HFF-Myc (cell line): ENCODE measurements at places on chromosomes 1 and 21.

DNA sequence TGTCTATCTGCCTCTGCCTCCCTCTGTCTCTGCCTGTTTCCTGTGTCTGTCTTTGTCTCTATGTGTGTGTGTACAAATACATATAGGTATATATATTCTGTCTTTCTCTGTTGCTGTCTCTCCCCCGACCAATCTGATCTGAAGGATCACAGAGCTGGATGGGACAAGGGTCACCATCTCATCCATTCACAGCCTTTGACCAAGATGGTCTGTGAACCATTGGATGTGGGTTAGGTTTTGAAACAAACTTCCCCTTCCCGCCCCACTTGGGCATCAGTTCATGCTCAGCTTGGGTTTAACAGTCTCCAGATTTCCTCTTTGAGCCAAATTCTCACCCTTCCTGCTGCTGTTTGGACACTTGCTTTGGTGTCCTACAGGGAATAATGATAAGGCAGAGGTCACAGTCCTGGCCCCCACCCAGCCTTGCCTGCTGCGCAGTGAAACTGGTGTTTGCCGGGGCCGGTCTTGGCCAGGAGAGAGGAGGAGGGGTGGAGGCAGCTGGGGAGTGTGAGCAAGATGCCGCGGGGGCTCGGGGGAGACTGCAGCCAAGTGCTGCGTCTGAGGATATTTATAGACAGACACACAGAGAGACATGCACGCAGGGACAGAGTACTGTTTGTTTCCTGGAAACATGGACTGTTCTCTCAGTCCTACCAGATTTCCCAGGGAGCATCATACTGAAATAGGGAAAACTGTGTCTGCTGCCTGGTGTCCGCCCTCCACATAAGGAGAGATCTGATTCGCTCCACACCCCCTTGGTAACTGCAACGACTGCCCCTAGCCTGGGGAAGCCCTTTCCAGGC, 27.0 kb upstream of the BTG2 start:
- DNase-seq: no peak

DNA sequence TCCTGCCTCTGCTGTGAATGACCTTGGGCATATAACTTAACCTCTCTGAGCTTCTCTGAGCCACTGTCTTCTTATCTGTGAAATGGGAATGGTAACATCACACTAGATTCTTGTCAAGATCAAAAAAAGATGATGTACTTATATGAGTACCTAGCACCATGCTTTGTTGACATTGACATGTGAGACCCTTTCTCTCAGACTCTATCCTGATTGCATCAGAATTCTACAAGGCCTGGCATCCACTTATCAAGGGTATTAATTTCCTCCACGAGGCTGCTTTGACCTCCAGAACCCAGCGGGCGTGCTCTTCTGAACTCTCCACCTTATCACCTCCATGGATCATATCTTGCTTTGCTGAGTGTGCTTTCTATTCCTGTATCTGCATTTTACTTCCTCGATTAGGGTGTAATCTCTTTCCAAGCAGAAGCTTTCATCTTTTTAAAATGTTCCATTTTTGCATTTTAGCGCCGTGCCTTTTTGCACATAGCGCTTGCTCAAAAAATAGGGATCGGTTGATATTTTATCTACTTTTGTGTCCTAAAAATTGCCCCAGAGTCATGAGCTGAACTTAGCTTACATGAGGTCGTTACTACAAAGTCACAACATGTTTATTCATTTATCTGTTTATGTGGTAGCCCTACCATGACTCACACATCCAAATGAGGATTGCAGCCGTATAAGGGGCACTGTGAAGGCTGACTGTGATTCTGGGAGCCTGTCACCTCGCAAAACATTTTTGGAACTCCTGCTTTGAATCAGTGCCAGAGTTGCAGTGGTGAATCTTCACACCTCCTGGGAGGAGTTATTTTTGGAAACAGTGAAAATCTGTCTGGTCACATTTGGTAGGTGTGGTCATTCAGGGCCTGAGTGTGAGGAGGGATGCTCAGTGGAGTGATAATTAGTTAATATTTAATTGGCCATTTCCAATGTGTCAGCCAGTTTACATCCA, 63.2 kb downstream of the IER5 start:
- peak; percentile 40 for DNase-seq

GRCh38 chr1:241706967-241707366, 54.9 kb downstream of the WDR64 start:
- no peak for DNase-seq

GRCh38 chr1:193181985-193182384, 4.4 kb downstream of the B3GALT2 start:
- no peak for DNase-seq

DNA sequence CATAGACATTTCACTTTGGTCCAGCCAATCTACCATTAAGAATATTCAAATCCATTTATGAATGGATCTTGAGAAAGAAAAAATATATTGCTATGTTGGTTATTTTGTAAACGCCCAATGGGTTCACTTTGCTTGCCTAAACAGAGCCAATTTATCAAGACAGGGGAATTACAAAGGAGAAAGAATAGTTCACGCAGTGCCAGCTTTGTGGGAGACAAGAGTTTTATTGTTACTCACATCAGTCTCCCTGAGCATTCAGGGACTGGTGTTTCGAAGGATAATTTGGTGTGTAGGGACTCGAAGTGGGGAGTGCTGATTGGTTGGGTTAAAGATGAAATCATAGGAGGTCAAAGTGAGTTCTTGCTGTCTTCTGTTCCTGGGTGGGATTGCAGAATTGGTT, 135.3 kb downstream of the GABPA start:
- DNase-seq: no peak

GRCh38 chr1:18290740-18291412, 183.3 kb downstream of the IGSF21 start:
- DNase-seq: no peak

DNA sequence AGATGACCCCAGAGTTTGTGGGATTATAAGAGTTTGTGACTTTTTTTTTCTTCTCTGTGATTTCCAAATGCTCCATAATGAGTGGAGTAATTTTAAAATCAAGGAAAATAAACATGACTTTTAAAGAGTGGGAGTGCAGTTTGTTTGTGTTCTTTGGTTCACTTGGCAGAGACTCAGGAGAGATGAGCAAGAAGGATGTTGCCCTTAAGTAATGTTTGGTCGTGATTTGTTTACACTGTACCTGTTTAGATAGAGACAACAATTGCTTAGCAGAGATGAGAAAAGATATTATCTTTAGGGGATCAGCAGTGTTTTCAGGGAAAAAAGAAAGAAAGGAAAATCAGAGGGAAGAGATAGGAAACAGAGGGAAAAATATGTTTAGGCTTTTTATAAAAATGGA, 170.8 kb downstream of the ADSS2 start:
- no peak for DNase-seq

- DNase-seq: no peak
Measured at GRCh38 chr1:112457241-112457640, 51.5 kb upstream of the WNT2B start.

DNA sequence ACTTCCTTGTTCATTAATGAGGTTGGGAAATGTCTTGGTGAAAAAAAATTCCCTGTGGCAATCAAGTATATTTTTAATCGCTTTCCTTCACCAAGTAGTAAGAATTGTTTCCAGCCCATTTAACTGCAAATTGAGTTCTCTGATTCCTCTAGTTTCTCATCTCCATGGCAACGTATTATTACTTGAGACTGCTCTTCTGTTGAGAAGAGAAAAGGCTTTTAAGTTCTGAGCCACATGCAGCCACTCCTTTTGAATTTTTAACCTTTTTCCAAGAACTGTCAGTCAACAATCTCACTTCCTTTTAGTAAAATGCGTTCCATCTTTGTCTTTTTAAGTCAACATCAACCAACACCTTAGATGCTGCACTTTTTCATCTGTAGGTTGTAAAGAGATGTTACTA, 75.7 kb upstream of the KIAA1614 start:
- no peak for DNase-seq

- DNase-seq: no peak
Measured at GRCh38 chr21:26572702-26573381, at the start of gene CYYR1. TSS of gene CYYR1 (minus strand) at chr21:26573286. CDS start at chr21:26572940, 346 bp downstream.

DNA sequence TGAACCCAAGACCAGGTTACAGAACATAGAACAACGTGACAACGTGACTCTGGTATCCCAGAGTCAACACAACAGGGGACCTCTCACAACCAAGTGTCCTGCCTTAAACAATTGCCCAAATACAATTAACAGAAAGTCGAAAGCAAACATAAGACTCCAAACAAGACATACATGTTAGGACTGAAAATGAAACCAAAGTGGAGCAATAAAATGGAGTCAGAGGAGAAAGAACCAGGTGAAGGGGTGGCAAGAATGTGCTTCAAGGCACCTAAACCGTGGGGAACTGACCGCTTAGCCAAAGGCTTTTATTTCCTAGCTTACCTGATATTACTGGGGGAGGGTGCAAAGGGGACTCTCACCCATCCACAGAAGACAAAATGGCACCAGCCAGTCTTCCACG, 17.8 kb downstream of the BACE2 start:
- no peak for DNase-seq

GRCh38 chr1:26409191-26409807, 1.3 kb upstream of the LIN28A start:
- DNase-seq: no peak
